ENCODE measurements at places on chromosomes 2 and 18. TPM values are rescaled to one million over a fixed set of nuclear protein-coding genes. Genes with fewer than 3 reads are reported as not detected.

Gene POTEI
- not detected for total RNA-seq

Gene CPLX4
- not detected for total RNA-seq

Gene CHST9
- total RNA-seq: not detected

Gene ERBB4
- not detected for total RNA-seq

Gene SP100
- 42.9 TPM for total RNA-seq

Gene FKBP7
- total RNA-seq: 1.1 TPM

Gene PSMA8
- total RNA-seq: not detected

Gene STPG4
- not detected for total RNA-seq

Gene ASB18
- total RNA-seq: not detected

Gene FIGLA
- not detected for total RNA-seq

Gene RNASEH1
- 25.7 TPM for total RNA-seq

Gene FHOD3
- total RNA-seq: 7.5 TPM

Gene NAT8
- total RNA-seq: not detected

Gene POMC
- not detected for total RNA-seq

Gene PNKD
- total RNA-seq: 32.3 TPM

Gene RAB27B
- 5.5 TPM for total RNA-seq

Gene SNRNP200
- 48.8 TPM for total RNA-seq

Gene SKOR2
- total RNA-seq: not detected

Gene ASAP2
- total RNA-seq: 55.7 TPM

Gene CD8A
- 0.08 TPM for total RNA-seq

Gene LONRF2
- not detected for total RNA-seq

Gene DAW1
- total RNA-seq: 1.4 TPM

Gene CREB1
- 18.2 TPM for total RNA-seq

Gene QPCT
- total RNA-seq: 9.7 TPM

Gene CFC1
- not detected for total RNA-seq

Gene MC5R
- total RNA-seq: not detected

Gene UGT1A10
- total RNA-seq: not detected

Gene EN1
- total RNA-seq: not detected

Gene TSN
- total RNA-seq: 59.8 TPM

Gene SLC8A1
- total RNA-seq: 6.8 TPM

Gene LIMS4
- total RNA-seq: not detected

Gene TUBB8B
- not detected for total RNA-seq

Gene APLF
- 2.2 TPM for total RNA-seq
